HTR-8/SVneo (cell line): ENCODE measurements at places on chromosomes 4 and X.

GRCh38 chr4:40669504-40669903 is 39.8 kb upstream of the RBM47 start:
- DNase-seq: no peak

DNA sequence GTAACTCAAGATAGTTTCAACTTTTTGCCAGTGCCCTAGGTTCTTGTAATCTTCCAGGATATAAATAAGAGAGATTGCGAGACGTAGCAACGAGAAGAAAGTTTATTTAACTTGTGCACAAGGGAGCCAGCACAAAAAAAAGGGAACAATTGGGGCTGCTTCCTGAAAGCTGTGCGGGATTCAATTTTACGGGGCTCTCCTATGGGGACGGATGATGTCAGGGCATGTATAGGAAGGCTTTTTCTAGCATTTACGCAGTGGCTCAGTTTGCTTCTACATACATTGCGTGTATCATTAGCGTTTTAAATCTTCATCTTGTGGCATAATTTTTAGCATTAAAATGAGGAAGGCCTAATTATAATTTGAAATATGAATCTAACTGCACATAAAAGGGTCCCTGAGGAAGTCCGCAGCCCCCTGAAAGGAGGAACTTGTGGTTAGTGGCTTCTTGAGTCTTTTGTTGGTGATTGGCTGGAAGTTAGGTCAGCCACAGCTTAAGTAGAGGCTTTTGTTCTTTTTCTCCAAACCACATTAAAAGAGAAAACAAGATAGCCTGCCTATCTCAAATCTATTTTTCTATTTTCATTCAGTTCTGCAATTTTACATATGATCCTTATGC is 668.2 kb upstream of the NDST4 start:
- no peak for DNase-seq

- no peak for DNase-seq
These were observed 175.1 kb upstream of the RADX start for GRCh38 chrX:106436691-106437090.

DNA sequence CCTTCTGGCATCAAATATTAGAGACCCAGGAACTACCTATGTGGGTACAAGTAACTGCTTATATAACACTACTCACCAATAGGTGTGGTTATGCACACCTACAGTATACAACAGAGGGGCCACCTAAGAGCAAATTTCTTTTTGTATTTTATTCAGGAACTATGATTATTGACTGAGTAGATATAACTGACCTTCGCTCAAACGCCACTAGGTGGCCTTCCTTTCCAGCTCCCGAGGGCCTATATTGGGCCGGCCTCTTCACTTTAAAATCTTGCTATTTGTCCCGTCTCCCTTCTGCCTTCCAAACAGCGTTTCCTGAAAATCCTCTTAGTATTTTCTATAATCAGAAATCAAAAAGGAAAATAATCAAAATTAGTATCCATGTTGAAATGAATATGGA is 19.9 kb upstream of the PABPC5 start:
- no peak for DNase-seq

DNA sequence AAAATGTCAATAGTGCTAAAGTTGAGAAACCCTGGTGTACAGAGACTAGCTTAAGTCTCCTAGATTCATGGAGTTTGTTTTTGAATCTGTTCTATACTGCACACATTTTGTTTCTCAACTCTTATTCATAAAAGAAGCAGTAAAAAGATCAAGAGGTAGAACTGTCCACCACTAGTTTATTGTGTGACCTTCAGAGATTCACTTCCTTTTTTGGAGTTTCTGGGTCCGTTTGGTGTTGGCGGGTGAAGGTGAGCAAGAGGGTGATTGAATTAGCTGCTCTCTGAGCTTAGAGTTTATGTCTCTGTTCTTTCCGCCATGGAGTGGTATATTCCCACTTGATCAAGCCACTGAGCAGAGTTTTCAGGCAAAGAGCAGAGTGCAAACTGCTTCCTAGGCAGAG is 21.4 kb upstream of the PLAC1 start:
- no peak for DNase-seq

- peak; percentile 84 for DNase-seq
These were observed 46.5 kb upstream of the HMX1 start for GRCh38 chr4:8917868-8918783.

DNA sequence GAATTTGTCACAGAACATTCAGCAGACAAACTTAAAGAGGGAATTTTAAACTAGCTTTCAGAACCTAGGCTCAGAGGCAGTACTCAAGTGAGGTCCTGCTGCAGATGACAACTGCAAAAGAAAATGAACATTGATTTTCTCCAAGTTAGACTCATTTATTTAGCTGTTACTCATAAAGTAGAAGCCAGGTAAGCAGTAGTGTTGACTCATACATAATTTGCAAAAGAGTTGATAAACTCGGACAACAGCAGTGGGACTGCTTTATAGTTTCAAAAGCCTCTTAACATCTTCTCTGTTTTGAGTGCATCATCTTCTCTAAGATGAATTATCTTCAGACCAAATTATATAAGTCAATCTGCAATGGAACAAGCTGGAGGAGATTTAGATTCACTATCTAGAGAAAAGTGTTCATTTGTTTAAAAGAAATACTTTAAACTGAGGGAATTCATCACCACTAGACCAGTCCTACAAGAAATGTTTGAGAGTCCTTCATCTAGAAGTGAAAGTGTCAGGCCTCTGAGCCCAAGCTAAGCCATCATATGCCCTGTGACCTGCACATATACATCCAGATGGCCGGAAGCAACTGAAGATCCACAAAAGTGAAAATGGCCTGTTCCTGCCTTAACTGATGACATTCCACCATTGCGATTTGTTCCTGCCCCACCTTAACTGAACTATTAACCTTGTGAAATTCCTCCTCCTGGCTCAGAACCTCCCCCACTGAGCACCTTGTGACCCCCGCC is 49.5 kb downstream of the COQ2 start:
- no peak for DNase-seq

DNA sequence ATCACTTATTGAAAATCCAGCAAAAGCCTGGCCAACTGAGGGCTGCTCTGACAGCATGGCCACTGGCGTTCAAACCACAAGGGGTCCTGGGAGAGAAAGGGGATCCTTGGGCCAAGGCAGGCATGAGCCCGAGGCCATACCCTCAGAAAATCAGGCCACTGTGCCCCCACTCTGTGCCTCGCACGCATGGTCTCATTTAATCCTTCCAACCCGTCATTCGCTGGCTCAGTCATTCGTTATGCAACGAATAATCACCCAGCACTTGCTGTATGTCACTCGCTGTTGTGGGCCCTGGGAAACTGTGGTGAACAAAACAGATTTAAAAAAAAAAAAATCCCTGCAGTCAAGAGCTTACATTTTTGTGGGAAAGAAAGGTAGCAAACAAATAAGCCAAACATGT is 112.7 kb downstream of the BCOR start:
- DNase-seq: no peak

GRCh38 chr4:139458999-139459398 is 5.1 kb downstream of the RAB33B start:
- DNase-seq: no peak

DNA sequence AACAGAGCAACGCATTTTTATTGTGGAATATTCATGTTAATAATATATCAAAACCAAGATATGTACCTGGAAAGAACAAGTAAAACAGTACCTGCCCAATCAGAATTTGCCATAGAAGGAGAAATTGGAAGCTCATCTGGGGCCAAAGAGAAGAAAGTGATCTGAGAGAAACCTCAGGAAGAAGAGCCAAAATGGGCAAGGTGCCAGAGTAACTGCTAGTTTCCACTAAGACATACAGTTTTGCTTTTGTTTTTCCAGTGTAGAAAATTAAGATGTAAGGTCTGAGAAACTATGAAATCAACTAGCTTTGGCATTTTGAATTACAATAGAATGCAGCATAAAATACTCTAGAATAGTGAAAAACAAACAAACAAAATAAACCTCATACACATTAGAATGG is 2201.2 kb downstream of the ARAP2 start:
- DNase-seq: no peak

GRCh38 chr4:78764498-78764961 is 11.6 kb upstream of the BMP2K start:
- DNase-seq: no peak

DNA sequence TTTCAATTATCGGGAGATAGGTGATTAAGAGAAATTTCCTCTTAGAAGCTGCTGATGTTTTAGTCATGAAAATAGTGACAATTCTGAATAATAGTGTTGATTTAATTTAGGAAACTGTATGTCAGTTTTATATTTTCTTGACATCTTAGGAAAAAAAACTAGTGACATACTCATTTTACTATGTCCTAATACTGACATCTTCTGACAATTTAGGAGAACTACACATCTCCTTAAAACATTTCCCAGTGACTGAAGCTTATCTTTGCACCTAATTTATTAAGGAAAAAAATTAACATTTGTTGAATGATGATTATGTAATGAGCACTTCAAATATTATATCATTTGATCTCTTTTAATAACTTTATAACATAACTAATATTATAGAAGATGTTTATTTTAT is 42.0 kb upstream of the RBMXL3 start:
- DNase-seq: peak; percentile 1

- DNase-seq: no peak
These were observed 31.3 kb downstream of the IL13RA2 start for GRCh38 chrX:114985967-114986592.

GRCh38 chr4:7105276-7105675 is 37.4 kb upstream of the GRPEL1 start:
- DNase-seq: no peak

DNA sequence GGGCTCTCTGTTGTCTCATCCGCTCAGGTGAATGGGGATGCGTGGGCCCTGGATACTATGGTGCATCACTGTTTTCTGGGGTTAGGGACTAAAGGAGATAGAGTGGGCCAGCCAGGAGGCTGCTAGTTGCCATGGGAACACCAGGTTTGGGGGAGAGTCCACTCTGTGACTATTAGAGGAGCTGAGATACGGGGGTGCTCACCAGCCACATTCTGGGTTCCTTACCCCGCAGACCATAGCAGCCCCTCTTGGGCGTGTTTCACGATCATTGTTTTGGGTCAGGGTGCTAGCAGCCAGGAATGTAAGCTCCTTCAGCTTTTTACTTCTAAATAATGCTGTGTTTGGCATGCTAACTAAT is 4.6 kb downstream of the EFNB1 start:
- DNase-seq: no peak

DNA sequence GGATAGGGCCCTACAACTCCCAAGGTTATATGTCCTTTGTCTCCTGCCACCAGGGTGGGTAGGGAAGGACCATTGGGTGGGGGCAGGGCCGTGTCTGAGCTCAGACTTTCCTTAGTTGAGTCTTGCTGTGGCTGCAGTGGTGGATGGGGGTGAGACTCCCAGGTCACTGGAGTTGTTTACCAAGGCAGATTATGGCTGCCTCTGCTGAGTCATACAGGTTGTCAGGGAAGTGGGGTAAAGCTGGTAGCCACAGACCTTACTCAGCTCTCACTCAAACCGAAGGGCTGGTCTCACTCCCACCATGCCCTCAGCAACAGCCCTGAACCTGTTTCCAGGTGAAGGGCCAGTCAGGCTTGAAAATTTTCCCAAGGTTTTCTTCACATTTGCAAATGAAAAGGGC is 58.8 kb upstream of the FAAH2 start:
- DNase-seq: no peak

- no peak for DNase-seq
These were observed 438.5 kb downstream of the INPP4B start for GRCh38 chr4:142407596-142407995.

DNA sequence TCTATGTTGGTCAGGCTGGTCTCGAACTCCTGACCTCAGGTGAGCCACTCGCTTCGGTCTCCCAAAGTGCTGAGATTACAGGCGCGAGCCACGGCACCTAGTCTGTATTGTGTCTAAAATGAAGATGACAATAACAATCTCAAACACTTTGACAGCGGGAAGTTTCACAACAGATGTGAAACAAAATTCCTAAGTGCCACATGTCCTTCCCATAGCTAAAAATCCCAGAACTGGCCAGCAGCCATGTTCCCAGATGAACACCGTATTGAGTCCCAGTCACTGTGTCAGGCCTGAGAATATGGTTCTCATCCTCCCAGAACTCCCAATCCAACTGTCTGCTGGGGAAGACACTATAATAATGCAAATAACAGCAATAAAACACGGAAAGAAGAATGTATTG is 16.4 kb upstream of the KLHL8 start:
- no peak for DNase-seq

DNA sequence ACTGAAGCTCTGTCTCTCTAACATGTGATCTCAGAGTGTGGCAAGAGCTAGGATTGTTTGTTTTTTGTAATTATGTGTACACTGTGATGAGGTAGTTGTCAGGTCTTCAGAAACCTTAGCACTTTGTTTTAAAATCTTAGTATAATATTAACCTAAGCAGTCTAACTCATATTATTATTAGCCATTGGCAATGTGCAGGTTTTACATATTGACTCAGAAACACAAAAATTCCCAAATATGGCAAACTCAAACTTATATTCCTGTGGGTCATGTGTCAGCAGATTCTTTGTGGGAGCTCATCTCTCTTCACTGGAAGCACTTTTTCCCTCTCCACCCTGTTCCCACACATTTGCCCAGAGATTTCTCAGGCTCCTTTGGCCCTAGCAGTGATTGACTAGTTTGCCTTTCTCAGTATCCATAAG is 8.2 kb upstream of the PWWP3B start:
- no peak for DNase-seq

- no peak for DNase-seq
These were observed 49.8 kb upstream of the CYSLTR1 start for GRCh38 chrX:78377186-78377585.

DNA sequence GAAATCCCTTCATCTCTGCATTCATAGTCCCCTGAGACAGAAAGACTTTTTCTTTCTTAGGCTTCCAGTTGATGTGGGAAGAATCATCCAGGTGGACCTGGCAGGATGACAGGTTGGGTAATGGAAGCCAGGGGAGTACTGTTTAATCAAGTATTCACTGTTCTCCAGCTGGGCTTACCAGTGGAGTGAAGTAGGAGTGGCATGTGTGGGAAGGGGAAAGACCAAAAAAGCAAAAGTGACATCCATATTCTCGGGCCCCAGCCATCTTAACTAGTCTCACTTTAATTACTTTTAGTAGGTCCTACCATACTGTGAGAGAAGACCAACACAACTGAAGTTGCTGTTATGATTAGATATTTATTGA is 18.5 kb downstream of the VSIG4 start:
- no peak for DNase-seq

DNA sequence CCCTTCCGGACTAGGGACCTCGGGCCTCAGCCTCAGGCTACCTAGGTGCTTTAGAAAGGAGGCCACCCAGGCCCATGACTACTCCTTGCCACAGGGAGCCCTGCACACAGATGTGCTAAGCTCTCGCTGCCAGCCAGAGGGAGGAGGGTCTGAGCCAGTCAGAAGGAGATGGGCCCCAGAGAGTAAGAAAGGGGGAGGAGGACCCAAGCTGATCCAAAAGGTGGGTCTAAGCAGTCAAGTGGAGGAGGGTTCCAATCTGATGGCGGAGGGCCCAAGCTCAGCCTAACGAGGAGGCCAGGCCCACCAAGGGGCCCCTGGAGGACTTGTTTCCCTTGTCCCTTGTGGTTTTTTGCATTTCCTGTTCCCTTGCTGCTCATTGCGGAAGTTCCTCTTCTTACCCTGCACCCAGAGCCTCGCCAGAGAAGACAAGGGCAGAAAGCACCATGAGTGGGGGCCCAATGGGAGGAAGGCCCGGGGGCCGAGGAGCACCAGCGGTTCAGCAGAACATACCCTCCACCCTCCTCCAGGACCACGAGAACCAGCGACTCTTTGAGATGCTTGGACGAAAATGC is at the start of gene WAS:
Gene WAS, plus strand, starts transcription at position 389 of the 572 bp plus-strand sequence. Its CDS starts 55 bp downstream, at position 444.
- DNase-seq: no peak

GRCh38 chr4:159252491-159252890 is 149.6 kb downstream of the RAPGEF2 start:
- DNase-seq: no peak
